ENCODE measurements at places on chromosomes 1 and 21. TPM values are rescaled to one million over a fixed set of nuclear protein-coding genes. Genes with fewer than 3 reads are reported as not detected.

DNA sequence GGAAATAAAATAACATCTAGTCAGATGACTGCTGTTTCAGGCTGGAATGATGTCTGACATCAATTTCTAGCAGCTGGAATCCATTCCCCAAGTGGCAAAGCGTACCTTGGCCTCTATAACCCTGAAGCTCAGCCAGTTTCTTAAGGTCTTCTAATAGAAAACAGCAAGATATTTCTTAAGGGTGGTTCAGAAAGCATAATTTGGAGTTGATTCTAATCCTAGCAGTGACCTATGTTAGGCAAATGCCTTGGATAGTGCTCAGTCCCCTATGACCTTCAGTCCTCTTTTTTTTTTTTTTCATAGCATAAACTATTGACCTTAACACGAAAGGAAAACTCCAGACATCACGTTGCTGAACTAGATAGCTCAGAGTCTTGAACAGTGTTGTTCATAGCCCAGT is 56.5 kb downstream of the LAMC2 start:
- no peaks in the 10 kb centered on the region for H3K36me3 ChIP-seq
- DNase-seq: no peak
- H3K4me3 ChIP-seq: no peak overlapping the region
- peak overlapping the region; percentile 67 for H3K27ac ChIP-seq
- peaks cover 54% of the 10 kb centered on the region for H3K4me1 ChIP-seq

DNA sequence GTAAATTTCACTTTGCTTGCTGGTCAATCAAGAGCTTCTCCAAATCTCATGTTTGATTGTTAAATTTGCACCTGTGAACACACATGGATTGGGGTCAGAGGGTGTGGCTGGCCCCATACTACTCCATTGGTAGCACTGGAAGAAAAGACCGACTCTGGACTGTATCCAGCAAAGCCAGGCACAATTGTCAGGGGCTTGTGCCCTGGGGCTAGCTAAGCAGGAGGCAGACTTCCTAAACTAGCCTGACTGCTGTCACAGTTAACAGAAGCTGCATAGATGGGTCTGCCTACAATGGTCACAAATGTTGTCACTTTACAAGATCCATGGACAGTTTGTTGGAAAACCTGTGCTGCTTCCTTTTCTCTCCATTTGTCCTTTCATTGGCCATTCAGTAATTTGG is 421.0 kb downstream of the DSCAM start:
- no peak overlapping the region for H3K4me3 ChIP-seq
- no peak for DNase-seq
- no peaks in the 10 kb centered on the region for H3K4me1 ChIP-seq
- H3K27ac ChIP-seq: no peak overlapping the region

CTSK gene
- polyA plus RNA-seq: 2.4 TPM

GRCh38 chr21:36539434-36540150 is 59.7 kb upstream of the CLDN14 start:
- H3K27me3 ChIP-seq: peaks cover 39% of the 10 kb centered on the region
- peaks cover 4% of the 10 kb centered on the region for H3K4me1 ChIP-seq
- H3K27ac ChIP-seq: no peak overlapping the region
- DNase-seq: no peak

TTC24 gene
- polyA plus RNA-seq: not detected

- no peak overlapping the region for H3K4me3 ChIP-seq
- DNase-seq: no peak
- no peak overlapping the region for H3K27ac ChIP-seq
- H3K4me1 ChIP-seq: no peaks in the 10 kb centered on the region
These were observed 558.4 kb downstream of the LMO4 start for GRCh38 chr1:87887100-87887499.

- no peaks in the 10 kb centered on the region for H3K4me1 ChIP-seq
- H3K4me3 ChIP-seq: no peak overlapping the region
- peaks cover 7% of the 10 kb centered on the region for H3K27me3 ChIP-seq
- no peaks in the 10 kb centered on the region for H3K36me3 ChIP-seq
- H3K27ac ChIP-seq: no peak overlapping the region
These were observed 184.8 kb upstream of the C1orf174 start for GRCh38 chr1:4084896-4085295.

DNA sequence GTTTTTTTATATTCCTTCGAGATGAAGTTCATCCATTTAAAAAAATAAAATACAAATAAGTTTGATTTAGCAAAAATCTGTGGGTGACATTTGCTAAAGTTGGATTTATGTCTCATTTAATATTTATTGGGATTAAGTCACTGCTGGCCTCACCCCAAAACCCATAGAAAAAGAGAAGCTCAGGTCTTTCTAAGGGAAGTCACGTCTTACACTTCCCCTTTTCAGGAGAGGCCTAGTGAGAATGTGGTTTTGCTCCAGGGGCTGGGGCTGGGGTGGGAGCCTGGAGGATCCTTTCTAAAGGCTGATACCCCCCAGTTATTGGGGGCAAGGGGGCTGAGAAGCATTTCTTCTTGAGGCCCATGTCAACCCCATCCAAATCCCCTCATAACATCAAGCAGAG is 300.3 kb downstream of the DSCAM start:
- H3K36me3 ChIP-seq: no peaks in the 10 kb centered on the region
- no peaks in the 10 kb centered on the region for H3K27me3 ChIP-seq
- H3K27ac ChIP-seq: no peak overlapping the region
- no peak for DNase-seq
- no peak overlapping the region for H3K4me3 ChIP-seq

DNA sequence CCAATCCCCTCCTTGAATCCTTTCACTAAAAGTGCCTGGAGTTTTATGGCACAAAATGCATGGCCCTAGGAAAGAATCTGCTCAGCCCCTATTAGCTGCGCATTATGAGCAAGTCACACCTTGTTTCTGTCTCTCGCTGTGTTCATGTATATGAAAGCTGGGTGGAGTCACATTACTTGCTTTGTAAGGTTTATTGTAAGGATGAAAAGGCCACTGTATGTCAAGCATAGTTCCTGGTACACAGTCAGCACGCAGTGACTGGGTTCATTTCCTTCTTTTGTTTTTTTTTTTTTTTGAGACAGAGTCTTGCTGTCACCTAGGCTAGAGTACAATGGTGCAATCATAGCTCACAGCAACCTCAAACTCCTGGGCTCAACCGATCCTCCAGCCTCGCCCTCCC is 6.7 kb upstream of the SLC9A1 start:
- H3K4me1 ChIP-seq: no peaks in the 10 kb centered on the region
- no peak overlapping the region for H3K4me3 ChIP-seq
- no peak overlapping the region for H3K27ac ChIP-seq
- H3K36me3 ChIP-seq: no peaks in the 10 kb centered on the region
- no peaks in the 10 kb centered on the region for H3K27me3 ChIP-seq

CHD5 gene
- 0.08 TPM for polyA plus RNA-seq

DNA sequence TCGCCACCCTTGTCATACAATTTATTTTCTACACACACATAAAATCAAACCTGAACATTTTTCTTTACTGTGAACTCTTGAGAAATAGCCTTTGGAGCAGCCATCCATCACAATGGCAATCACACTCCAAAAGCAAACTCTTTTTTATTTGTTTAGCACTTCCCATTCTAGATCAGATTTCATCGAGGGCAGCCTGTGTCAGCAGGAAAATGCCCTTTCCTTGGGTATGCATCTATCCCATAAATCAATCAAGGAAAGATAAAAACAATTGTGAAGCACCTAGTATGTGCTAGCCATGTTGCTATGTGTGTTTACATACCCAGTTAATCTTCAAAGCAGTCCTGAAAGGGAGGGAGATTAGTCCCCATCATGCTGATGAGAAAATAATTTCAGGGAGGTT is 484.1 kb upstream of the USP24 start:
- no peaks in the 10 kb centered on the region for H3K27me3 ChIP-seq
- no peak for DNase-seq
- no peaks in the 10 kb centered on the region for H3K4me1 ChIP-seq
- H3K27ac ChIP-seq: no peak overlapping the region
- H3K36me3 ChIP-seq: no peaks in the 10 kb centered on the region

DNA sequence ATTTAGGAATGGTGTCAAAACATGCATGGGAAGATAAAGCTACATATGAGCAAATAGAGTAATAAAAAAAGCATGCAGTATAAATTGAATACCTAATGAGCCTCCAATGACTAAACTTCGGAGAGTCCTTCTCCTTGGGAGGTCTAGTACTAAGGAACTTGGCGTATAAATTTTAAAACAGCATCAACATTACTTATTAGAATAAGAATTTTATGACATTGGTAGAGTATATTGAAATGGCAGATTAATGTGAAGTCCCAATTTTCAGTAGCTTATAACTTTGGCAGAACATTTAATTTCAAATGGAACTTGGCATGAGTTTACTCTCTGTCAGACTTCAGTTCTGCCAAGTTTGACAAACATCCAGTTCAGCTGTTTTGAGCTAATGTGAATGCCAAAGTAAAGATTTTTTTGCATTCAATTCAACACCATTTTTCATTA is 104.7 kb upstream of the RGS18 start:
- no peak for DNase-seq
- no peaks in the 10 kb centered on the region for H3K4me1 ChIP-seq
- H3K4me3 ChIP-seq: no peak overlapping the region
- no peaks in the 10 kb centered on the region for H3K27me3 ChIP-seq

- H3K4me3 ChIP-seq: peak overlapping the region; percentile 21
- H3K36me3 ChIP-seq: no peaks in the 10 kb centered on the region
- no peaks in the 10 kb centered on the region for H3K27me3 ChIP-seq
These were observed 5.5 kb upstream of the GBP1 start for GRCh38 chr1:89070509-89070908.

GRCh38 chr1:171329251-171329650 is 15.3 kb downstream of the FMO4 start:
- H3K36me3 ChIP-seq: no peaks in the 10 kb centered on the region
- H3K4me3 ChIP-seq: no peak overlapping the region
- DNase-seq: no peak
- H3K4me1 ChIP-seq: no peaks in the 10 kb centered on the region

OXCT2 gene
- 5.0 TPM for polyA plus RNA-seq

DNA sequence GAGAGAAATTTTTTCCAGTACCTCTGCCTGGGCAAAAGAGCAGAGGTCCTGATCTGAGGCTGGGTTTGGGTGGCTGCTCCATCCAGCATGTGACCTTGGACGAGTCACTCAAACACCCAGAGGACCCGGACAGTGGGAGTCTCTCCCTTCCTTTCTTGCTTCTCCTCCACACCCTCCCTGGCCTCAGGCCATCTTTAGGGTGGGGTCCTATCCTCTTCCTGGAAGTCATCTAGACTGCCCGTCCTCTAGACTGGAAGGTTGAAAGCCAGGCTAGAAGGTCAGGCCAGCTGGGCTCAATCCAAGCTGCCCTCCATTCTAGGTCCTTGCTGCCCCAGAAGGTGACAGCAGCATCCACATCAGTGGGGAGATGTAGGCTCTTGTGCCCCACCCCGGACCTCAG is 599.5 kb downstream of the MATN1 start:
- peaks cover 16% of the 10 kb centered on the region for H3K4me1 ChIP-seq
- no peaks in the 10 kb centered on the region for H3K36me3 ChIP-seq
- no peak overlapping the region for H3K4me3 ChIP-seq

FAM72D gene
- polyA plus RNA-seq: 0.08 TPM

DNA sequence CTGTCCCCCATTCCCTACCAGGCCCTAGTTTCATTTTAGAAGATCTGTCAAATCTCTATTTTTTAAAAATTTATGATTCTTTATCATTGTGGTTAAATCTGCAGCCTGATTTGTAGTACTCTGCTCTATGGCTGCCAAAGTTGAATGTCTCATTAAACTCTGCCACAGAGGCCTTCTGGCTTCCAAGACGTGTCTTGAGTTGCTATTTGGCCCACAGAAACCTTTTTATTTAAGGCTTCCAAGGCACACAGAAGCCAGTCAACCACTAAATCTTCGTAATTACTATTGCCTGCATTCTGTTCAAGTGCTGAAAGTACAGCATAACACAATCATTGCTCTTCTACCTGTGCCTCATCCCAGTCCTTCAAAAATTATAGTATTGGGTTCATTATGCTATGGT is 971.0 kb downstream of the NCAM2 start:
- no peak overlapping the region for H3K4me3 ChIP-seq
- no peaks in the 10 kb centered on the region for H3K36me3 ChIP-seq
- no peak for DNase-seq
- H3K4me1 ChIP-seq: no peaks in the 10 kb centered on the region
- no peaks in the 10 kb centered on the region for H3K27me3 ChIP-seq

GRCh38 chr1:173257805-173258204 is 50.7 kb upstream of the TNFSF4 start:
- no peak overlapping the region for H3K4me3 ChIP-seq
- H3K36me3 ChIP-seq: no peaks in the 10 kb centered on the region
- H3K27me3 ChIP-seq: no peaks in the 10 kb centered on the region

TNNI3K gene
- polyA plus RNA-seq: 11.5 TPM

DNA sequence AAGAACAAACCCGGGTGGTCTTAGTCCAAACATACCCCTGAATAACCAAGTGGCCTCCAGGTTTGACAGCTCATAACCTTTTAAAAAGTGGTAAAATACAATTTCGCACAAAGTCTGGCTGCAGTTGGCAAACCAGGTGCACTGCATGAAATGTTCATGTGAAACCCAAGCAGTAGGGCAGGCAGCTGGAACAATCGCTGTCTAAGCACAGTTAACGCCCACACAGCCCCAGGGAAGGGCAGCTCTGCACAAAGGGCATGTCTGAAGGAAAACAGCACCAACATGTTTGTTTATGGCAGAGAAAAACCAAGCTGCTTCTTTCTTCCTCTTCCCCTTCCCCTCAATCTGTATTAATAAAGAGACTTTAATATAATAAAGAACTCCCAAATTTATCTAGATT is 49.5 kb downstream of the KIAA1614 start:
- no peak for DNase-seq
- H3K27me3 ChIP-seq: no peaks in the 10 kb centered on the region
- no peaks in the 10 kb centered on the region for H3K36me3 ChIP-seq
- H3K27ac ChIP-seq: no peak overlapping the region
- peaks cover 2% of the 10 kb centered on the region for H3K4me1 ChIP-seq

DNA sequence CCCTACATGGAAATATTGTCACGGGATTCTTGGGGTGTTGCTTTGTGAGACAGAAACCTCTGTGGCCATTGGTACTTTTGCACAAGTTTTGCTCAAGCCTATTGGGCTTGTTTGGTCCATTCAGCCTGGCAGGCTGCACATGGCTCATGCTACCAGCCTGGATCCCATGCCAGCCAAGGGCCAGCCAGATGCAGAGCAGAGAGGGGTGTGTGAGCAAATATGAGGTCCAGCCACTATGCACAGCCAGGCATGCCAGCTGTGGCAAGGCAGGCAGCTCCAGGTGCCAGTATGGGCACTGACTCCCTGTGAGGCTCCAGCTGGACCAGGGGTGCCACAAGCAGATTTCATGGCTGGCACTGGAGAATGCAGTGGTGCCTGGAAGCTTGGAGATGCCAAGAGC is 6.7 kb upstream of the CHD1L start:
- no peak for DNase-seq
- H3K4me1 ChIP-seq: no peaks in the 10 kb centered on the region
- H3K4me3 ChIP-seq: no peak overlapping the region
- H3K27me3 ChIP-seq: no peaks in the 10 kb centered on the region
- no peak overlapping the region for H3K27ac ChIP-seq
